ENCODE measurements at places on chromosomes 7 and 10. TPM values are rescaled to one million over a fixed set of nuclear protein-coding genes. Genes with fewer than 3 reads are reported as not detected.

DNA sequence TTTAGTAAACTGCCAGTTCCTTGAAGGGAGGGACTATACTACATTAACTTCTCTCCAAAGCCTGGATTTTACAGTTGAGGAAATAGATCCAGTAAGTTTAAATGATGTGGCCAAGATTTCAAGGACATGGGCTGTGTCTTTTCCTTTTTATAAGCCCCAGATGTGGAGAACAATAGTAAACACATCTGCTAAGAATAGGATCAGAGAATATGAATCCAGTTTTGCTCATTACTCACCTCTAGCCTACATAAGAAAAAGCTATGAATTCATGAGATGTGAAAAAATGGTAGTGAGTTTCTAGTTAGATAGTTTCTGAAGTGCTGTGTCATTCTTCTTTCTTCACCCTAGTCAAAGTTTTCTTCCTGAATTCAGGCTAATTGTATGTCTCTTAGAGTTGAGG, 38.6 kb downstream of the MAGI2 start:
- no peak for DNase-seq

GRCh38 chr10:113168584-113168983, 218.5 kb downstream of the TCF7L2 start:
- peak; percentile 47 for DNase-seq

DNA sequence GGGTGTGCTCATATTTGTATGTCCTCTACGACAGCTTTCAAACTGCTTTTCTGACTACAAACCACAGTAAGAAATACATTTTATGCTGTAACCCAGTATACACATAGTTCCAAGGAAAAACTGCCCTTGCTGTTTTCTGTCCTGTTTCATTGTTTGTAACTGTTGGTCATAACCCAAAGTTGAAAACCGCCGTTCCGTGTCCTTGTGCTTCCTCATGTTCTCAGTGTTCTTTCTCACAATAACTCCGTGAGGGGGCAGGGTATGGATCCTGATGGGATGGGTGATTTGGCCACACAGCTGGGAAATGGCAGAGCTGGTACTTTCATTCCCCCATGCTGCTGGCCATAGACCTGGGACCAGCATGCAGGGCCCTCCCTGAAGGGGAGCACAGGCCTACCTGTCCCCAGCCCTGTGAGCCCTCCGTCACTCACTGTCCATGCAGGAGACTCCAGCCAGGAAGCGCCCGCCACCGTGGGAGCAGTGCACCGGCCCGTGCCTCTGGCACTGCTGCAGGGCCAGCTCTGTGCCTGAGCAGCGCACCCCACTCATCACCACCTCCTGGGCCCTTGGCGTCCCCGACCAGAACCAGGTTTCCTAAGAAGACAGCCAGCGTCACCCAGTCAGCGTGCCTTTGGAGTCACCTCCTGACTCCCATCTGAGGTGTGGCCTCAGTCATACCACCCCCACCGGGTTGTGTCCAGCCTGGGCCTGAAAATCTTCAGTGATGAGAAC, 12.7 kb downstream of the LOXL4 start:
- DNase-seq = no peak

- DNase-seq = no peak
Observed at GRCh38 chr7:36606976-36607720, 117.1 kb downstream of the AOAH start.

GRCh38 chr7:27121684-27122076, 8.9 kb downstream of the HOXA4 start:
- DNase-seq = no peak

- DNase-seq = no peak
Observed at GRCh38 chr10:31268444-31269303, 50.3 kb upstream of the ZEB1 start.

DNA sequence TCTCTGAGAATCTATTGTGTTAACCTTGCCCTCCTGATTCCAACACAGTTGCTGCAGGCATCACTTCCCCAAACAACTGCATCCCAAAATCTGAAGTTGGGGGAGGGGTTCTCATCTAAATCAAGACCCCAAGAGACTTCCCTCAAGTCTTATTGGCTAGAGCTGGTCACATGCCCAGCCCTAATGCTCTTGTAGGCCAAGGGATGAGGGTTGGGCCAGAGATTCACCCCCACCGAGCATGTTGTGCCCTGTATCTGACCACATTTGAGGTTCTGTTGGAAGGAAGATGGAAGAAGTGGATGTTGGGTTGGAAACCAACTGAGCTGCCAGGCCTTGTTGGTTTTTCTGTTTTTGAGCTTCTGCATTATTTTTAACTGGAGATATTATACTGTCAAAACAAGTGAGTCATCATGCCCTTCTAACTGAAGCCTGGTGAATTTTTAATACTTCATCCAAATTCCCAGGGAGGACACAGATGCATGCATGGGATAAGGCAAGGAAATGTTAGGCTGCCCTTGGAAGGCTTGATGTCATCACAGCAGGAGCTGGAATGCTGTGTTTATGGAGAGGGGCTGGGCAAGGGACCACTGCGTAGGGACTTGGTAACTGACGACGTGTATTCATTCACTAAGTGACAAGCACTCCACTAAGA, 68.6 kb upstream of the CACUL1 start:
- no peak for DNase-seq

DNA sequence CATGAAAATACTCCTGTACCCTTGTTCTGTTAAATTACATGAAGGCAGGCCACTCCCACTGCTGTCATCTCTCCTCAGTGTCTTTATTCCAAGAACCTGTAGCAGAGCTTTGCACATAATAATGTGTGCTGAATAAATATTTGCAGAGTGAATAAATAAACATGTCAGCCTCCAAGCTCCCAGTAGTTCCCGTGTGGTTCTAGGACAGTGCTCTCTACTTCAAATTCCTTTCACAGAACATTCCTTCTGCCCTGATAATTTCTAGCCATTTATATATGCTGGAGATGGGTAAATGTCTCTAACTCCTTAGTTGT, 20.3 kb upstream of the HYAL4 start:
- no peak for DNase-seq

DNA sequence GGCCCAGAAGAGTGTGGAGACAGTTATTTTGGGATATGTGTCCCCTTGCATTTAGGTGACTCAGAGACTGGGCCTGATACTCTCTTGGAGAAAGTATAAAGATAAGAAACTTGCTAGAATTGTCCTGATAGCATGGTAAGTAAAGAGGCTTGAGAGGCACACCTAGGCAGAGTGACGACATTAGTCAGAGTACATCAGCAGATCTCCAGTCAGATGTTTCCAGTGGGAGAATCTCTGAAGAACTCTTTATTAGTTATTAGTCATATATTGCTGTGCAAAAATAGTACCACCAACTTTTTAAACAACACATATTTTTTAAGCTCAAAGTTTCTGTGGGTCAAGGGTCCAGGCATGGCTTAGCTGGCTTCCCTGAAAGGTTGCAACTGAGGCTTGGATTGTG, 182.6 kb downstream of the NEBL start:
- no peak for DNase-seq

GRCh38 chr10:15374566-15374965, 3.5 kb upstream of the FAM171A1 start:
- no peak for DNase-seq

GRCh38 chr10:77236700-77237099, 400.9 kb downstream of the KCNMA1 start:
- DNase-seq = no peak

DNA sequence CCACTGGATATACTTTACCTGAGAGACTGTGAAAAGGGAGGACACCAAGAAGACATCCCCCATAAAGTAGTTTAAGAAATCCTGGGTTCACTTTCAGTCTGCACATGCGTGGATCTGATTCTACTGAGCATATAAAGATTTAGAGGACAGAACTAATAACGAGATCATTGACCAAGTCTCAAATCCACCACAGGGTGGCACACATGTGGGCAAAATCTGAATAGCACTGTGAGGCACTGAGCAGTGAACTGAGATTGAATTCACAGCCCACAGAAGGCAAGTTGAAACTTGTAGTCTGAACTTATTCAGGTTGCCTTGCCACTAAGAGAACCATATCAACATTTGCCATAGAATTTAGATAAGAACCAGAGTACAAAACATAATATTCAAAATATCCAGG, 818.6 kb downstream of the GRID1 start:
- peak; percentile 35 for DNase-seq

- DNase-seq = no peak
Observed at GRCh38 chr10:48625826-48626134, 20.9 kb upstream of the ARHGAP22 start.

DNA sequence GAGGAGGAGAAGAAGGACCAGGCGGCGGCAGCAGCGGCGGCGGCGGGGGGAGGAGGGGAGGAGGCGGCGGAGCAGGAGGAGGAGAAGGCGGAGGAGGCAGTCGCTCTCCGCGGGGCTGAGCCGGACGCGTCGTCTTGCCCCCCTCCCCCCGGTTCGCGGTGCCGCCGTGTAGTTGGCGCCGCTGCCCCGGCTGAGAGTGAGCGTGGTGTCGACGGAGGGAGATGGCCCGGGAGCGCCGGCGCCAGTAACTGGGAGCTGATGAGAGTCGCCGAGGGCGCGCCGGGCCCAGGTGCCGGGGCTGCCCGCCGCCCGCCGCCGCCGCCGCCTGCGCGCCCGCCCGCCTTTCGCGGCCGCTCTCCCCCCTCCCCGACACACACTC, 257 bp downstream of the WAC start:
- DNase-seq = no peak

DNA sequence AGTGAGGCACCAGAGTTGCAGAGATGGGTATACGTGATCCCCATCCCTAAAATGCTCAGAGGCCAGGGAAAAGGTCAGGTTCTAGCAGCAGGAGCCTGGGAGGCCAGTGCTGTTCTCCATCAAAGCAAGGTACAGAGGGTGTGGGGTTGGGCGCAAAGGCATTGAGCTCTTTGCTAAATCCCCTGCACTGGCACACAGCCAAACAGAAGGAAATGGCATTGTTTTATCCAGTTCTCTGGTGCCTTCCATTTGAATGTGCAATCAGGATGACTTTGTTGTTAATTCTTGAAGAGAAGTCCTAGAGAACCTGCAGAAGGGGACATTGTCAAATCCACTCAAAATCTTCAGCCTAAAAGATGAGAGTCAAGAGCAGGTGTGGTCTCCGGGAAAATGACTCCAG, 111.3 kb upstream of the CHST15 start:
- DNase-seq = no peak

DNA sequence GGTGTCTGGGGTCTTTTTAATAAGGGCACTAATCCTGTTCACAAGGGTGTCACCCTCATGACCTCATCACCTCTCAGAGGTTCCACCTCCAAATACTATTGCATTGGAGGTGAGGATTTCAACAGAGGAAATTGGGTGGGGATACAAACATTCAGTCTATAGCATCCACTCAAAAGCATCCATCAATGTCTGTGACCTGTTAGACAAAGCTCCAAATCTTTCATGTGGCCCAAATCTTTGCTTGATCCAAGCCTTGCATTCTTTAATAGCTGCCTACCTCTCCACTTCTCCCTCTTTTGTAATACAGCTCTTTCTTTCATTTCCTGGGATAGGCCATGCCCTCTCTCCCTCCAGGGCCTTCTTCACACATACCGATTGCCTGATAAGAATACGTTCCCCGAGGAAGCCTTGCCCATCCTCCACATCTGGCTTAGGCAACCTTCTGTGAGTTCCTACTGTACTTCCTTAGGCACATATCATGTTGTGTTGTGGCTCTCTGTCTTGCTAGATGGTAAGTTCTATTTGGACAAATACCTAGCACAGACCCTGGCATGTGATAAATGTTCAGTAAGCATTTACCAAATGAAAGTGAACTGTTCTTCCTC, 66.1 kb downstream of the CREM start:
- DNase-seq = no peak

GRCh38 chr10:86506062-86506461, 15.5 kb downstream of the WAPL start:
- DNase-seq = no peak

GRCh38 chr7:932651-932975, 21.9 kb downstream of the ADAP1 start:
- no peak for DNase-seq

DNA sequence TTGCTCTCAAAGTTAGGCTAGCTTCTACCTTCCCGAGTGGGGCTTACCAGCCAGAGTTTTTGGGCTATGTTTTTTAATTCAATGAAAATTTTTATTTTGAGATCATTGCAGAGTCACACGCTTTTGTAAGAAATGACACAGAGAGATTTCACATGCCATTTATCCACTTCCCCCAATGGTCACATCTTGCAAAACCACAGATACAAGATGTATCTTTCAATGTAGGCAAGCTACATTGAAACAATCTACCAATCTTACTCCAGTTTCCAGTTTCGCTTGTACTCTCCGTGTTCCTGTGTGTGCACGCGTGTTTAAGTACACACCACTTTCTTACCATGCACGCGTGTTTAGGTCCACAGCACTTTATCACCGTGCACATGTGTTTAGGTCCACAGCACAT, 89.4 kb upstream of the LEP start:
- DNase-seq = no peak

- DNase-seq = no peak
Observed at GRCh38 chr10:72276421-72277339, 3.0 kb downstream of the DDIT4 start.

DNA sequence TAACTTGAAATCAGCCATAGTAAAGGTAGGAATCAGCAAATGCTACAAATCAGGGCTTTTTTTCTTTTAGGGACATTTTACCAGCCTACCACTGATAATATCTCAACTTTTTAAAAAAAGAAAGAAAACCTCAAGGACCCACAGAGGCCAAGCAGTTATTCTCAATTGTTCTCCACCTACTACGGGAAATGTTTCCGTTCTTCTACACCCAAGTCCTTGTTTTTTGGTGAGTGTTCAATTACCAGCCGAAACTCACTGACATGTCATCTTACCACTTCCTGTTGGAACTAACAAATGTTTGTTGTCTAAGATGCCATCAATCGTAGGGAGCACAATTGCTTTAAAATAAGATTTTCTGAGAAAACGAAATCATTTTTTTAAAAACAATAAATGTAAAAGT, 50.2 kb upstream of the CDK1 start:
- DNase-seq = no peak

GRCh38 chr10:71582019-71582418, 137.6 kb downstream of the C10orf105 start:
- no peak for DNase-seq

- DNase-seq = no peak
Observed at GRCh38 chr10:92729886-92730285, 40.1 kb downstream of the HHEX start.

DNA sequence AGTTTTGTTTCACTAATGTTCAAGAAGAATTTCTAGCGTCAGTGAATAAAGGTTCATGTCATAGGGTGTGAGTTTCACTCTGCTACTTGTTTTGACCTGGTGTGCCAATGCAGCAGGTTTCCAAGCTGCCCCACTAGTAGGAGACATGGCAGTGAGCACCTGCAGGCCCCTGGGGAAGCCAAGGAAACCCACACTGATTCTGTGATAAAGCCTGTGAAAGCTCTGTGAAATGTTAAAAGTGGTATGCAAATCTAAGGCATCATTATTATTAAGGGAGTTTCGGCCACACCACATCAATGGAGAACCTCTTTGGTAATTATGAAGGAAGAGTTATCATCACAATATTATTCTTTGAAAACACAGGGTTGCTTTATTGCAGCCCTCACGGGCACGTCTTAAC, 46.4 kb downstream of the ABCB5 start:
- no peak for DNase-seq

- no peak for DNase-seq
Observed at GRCh38 chr7:95526128-95526738, 40.5 kb downstream of the ASB4 start.

The OPN4 gene
- not detected for polyA plus RNA-seq

The CLDN3 gene
- 67.0 TPM for polyA plus RNA-seq

The CYP26C1 gene
- polyA plus RNA-seq = not detected

All from renal pelvis (tissue), 12 donors.